ENCODE measurements at places on chromosomes 2 and 18. TPM values are rescaled to one million over a fixed set of nuclear protein-coding genes. Genes with fewer than 3 reads are reported as not detected.

Gene PSMA8
- not detected for total RNA-seq

Gene TCF23
- total RNA-seq, result not detected

- no peak for DNase-seq
Measured at GRCh38 chr2:88098558-88098900, 29.3 kb downstream of the FABP1 start.

DNA sequence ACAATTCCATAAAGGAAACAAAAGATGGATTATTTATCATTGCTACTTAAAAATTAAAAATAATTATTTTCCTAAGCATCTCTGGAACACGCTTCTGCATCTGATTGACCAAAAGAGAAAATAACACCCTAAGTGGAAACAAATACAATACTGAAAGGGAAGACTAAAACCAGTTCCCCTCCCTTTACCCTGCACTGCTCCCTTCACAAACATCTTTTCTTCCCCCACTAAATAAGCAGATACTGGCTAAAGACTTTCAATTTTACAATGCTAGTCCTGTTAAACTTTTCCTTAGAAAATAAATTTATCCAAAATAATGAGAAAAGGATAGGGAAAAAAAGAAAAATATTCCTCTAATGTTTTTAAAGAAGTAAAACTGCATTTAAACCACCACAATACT, 4.3 kb downstream of the NCKAP1 start:
- DNase-seq, result no peak

DNA sequence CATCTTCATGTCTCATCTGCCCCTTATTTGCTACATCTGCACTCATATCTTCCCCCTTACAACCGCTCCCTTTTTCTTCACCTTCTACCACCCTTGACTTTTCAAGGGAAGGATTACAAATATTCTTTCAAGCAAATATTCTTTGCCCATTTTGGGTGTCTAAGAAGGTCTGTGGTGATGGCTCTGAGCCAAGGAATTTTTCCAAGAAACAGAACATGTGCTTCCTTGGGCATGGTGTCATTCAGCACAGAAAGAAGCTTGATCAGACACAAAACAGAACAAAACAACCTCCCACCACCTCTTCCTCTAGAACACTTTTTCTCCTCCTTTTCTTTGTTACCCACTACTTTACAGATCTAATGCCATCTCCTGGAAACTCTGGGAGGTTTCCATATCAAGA, 313.7 kb downstream of the SATB2 start:
- DNase-seq, result no peak

- DNase-seq, result no peak
Measured at GRCh38 chr2:177073611-177074010, 139.0 kb upstream of the HNRNPA3 start.
